ENCODE measurements at places on chromosomes 11 and 22. TPM values are rescaled to one million over a fixed set of nuclear protein-coding genes. Genes with fewer than 3 reads are reported as not detected.

Gene TRIM3
- 21.1 TPM for total RNA-seq

Gene ANO1
- total RNA-seq, result not detected

Gene RTN4RL2
- not detected for total RNA-seq

Gene NFRKB
- total RNA-seq, result 3.6 TPM

Gene LTO1
- total RNA-seq, result 3.3 TPM

Gene ALDH3B1
- 85.5 TPM for total RNA-seq

Gene SYNGR1
- 47.8 TPM for total RNA-seq

Gene OR52K2
- not detected for total RNA-seq

Gene MS4A6A
- not detected for total RNA-seq

Gene CDC45
- 54.6 TPM for total RNA-seq

Gene MAPK8IP1
- 6.5 TPM for total RNA-seq

Gene RASSF10
- 36.0 TPM for total RNA-seq

Gene OR5P2
- not detected for total RNA-seq

Gene SYT12
- total RNA-seq, result 0.03 TPM

Gene TNNI2
- not detected for total RNA-seq

Gene CRYBA4
- total RNA-seq, result not detected

Measured in Caki2 (cell line).